ENCODE measurements at places on chromosomes 5 and 9.

DNA sequence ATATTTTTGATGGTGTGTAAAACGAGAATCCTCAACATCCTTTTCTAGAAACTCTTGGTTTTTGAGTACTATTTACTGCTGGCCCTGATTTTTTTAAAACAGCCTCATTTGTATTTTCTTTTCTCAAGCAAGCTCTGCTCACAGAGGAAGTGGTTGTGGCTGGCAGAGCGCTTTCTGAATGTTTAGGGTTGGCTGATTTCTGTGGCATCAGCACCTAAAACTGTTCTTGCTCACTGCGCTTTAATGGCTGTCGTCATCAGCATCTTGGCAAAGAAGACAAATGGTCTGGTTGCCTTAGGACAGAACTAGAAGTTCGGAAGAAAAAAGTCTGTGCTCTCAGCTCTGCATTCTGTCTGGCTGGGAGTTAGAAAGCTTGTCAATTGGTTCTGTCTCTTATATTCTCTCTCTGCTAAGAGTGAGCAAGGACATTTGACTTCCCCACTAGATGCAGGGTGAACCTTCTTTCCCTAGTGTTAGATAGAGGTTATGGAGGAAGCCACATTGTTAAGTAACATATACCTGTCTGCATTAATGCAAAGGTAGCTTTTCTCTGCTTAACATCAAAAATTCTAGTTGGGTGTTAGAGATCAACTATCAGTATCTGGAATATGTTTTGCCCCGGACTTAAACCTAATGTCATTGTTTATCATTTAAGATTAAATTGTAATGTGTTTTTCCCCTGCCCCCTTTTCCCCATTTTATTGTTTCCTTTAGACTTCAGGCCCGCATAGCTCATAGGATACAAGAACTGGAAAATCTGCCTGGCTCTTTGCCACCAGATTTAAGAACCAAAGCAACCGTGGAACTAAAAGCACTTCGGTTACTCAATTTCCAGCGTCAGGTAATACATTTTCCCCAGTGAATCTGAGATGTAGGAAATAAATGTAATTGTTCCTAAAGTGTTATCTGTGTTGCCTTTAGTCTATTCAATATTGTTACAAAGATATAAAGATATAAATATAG is 39.0 kb downstream of the SMARCA2 start:
- DNase-seq = peak; percentile 29

- DNase-seq = no peak
Measured at GRCh38 chr5:83507431-83507830, 35.9 kb downstream of the VCAN start.

DNA sequence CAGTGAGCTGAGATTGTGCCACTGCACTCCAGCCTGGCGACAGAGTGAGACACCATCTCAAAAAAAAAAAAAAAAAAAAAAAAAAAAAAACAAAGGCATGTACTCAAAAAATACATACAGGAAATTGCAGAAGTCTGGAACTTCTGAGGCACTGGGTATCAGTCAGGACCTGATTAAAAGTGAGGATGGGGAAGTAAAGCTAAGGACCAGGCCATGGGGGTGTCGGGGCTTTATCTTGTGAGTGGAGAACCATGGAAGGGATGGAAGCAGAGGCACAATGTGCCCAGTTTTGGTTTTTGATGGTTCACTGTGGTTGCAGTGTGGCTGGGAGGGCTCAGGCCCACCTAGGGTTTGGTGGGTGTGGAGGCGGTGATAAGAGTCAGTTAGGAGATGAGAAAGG is 212.7 kb upstream of the PIK3R1 start:
- no peak for DNase-seq

DNA sequence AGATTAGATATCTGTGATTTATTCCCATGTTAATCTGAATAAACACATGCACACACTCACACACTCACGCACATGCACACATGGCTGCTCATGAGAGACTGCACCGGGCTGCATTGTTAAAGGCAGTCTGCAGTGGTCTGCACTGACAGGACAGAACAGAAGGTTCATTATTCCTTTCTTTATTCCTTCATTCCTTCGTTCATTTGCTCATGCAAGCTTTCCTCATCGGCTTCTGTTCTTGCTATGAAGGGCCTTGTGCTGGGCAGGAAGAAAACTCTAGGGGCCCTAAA is 41.4 kb upstream of the FSTL4 start:
- no peak for DNase-seq

DNA sequence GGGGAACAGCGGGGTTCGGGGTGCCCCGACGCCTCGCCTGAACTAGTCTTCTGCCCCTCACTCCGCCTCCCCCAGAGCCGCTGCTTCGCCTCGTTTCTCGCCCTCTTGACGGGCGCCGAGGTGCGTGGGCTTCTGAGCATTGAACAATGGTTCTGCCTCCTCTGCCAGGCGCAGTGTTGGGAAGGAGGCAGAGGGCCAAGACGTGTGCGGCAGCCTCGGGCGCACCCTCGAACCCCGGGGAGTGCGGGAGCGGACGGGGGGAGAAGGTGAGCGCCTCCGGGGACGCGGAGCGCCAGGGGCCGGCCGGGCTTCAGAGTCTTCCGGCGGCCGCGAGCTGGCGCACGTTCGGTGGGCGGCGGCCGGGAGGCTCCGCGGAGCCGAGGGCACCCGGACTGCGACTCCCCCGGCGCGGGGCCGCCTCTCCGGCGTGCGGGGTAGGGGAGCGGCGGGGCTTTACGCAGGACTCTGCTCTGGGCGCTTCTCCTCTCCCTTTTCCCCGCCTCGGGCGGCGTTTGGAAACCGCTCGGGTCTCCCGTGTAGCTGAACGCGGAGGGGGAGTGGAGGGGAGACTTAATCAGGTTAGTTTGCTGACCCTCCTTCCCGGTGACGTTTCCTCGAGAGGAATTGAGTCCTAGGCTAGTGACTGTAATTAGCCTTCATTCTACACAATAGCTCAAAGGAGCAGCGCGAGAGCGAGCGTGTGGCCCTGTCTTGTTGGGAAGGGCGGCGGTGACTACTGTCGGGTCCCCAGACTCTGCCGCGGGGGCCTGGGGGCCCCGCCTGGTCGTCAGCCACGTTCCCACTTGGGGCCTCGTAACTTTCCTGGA is 1.1 kb downstream of the VLDLR start:
- no peak for DNase-seq

- DNase-seq = no peak
Measured at GRCh38 chr9:134676361-134676760, 34.8 kb downstream of the COL5A1 start.

DNA sequence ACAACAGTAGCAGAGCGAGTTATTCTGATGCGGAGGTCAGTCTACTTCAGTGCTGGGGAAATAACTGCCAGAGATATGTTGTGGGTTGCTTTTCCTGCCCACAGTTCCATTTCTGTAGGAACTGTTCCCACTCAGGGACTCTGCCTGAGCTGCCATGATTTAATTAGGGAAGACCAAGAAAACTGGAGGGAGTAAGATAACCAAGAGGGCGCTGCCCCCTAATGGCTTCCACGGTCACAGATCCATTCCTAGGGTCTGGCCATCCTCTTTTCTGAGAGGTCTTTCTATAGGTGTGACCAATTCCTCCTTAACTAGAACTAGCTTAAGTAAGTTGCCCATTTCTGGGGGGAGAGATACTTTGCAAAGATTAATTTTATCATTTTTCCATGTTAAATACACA is 125.9 kb downstream of the APBA1 start:
- no peak for DNase-seq

GRCh38 chr9:124436320-124436719 is 13.9 kb upstream of the ADGRD2 start:
- DNase-seq = no peak

- DNase-seq = no peak
Measured at GRCh38 chr9:88826181-88826580, 165.1 kb upstream of the S1PR3 start.

GRCh38 chr9:128161215-128161902 is 1.3 kb downstream of the BBLN start:
- no peak for DNase-seq

GRCh38 chr9:4967523-4967922 is 17.5 kb upstream of the JAK2 start:
- DNase-seq = no peak

GRCh38 chr9:98861781-98862504 is 54.5 kb downstream of the GALNT12 start:
- DNase-seq = no peak

GRCh38 chr5:147918899-147919298 is 12.6 kb upstream of the C5orf46 start:
- no peak for DNase-seq

DNA sequence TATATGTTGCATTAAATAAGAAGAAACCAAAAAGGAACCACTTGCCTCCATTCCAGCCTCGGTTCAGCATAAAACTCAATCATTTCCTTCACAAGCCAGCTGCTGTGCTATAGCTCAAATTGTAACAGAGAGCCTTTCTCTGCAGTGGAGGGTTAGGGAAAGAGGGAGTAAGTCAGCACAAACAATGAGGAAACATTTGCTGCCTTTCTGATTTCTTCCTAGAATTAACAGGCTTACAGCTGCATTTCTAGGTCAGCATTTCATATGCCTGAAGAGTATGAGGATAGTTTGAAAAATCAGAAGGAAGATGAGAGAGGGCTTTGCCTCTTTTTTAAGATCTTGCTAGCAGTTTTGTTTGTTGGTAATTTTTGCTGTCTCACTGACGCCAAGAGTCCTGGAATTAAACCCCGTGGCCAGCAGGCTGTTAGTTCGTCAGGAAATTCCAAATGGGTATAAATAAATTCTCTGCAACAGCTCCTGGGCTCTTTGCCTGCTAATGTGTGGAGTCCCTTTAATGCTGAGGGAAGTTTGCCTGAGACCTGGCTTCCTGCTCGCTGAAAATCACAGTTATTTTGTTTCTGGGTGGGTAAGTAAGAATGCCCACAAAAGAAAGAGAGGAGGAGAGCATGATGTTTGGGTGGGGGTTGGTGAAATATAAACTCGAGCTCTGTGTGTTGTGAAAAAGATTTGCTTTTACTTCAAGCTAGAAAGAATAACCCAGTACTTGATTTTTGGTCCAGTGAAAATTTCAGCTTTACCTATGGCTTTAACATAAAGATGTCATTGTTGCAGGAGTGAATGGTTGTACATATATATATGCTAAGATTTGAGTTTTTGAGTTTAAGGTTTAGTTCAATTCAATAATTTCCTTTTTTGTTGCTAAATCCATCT is 148.1 kb upstream of the DMRT1 start:
- no peak for DNase-seq

DNA sequence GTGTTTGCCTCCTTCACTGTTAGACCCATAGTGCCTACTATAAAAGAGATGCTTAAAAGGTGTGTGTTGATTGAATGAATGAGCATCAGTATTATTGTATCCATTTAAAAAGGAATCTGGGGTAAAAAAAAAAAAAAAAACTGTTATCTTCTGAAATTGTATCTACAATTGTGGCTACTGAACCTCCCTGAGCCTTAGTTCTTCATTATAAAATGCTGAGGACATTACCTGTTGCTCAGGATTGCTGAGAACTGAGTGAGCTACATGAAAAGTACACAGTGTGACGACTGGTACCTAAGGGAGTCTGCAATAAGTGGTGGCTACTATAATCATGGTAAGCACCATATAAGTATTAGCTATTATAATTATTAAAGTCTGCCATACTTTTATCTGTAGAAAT is 270.7 kb downstream of the NR3C1 start:
- DNase-seq = no peak

- no peak for DNase-seq
Measured at GRCh38 chr5:113217619-113218184, 217.1 kb downstream of the TSSK1B start.

DNA sequence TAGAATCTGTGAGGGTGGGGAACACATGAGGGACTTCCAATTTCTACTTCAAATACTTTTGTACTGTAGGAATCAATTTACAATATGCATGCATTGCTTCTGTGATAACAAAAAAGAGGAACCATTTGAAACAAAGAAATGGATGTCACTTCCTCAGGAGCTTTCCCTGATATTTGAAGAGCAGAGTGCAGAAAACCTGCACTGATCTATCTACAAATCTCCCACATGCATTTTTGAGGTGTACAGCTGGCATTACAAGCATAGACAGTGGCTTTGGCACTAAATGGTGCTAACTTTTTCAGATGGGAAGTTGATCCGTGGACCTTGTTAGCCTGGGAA is 27.7 kb downstream of the YIPF5 start:
- no peak for DNase-seq

DNA sequence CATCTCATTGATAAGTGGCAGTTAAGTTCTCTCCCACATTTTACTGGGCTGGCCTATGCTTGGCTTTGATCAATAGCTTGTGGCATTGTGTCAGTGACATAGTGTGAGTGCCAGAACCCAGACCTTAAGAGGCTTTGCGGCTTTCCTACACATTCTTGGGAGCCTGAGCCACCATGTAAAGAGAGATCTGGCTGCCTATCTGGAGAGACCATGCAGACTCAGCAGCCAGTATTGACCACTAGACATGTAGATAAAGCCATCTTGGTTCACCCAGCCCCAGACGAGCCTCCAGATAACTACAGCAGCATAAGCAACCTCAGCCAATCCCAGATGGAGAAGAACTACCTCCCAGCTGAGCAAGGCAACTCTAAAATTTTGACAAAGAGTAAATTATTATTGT is 28.6 kb downstream of the C9orf153 start:
- no peak for DNase-seq

DNA sequence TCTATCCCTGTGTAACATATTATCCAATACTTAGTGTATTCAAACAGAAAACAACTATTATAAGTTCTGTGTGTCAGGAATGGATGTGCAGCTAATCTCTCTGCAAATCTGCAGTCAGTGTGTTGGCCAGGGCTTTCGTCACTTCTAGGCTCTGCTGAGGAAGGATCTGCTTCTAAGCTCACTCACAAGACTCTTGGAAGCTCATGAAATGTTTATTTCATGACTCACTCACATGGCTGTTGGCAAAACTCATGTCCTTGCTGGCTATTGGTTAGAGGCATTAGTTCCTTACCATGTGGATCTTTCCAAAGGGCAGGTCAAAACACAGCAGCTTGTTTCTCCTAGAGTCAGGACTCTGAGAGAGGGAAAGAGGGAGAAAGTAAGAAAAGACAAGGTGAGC is 367.4 kb upstream of the SMARCA2 start:
- DNase-seq = no peak

- no peak for DNase-seq
Measured at GRCh38 chr9:115469841-115470240, 351.9 kb upstream of the TNC start.

GRCh38 chr9:70601000-70601951 is 186.8 kb upstream of the KLF9 start:
- DNase-seq = no peak

DNA sequence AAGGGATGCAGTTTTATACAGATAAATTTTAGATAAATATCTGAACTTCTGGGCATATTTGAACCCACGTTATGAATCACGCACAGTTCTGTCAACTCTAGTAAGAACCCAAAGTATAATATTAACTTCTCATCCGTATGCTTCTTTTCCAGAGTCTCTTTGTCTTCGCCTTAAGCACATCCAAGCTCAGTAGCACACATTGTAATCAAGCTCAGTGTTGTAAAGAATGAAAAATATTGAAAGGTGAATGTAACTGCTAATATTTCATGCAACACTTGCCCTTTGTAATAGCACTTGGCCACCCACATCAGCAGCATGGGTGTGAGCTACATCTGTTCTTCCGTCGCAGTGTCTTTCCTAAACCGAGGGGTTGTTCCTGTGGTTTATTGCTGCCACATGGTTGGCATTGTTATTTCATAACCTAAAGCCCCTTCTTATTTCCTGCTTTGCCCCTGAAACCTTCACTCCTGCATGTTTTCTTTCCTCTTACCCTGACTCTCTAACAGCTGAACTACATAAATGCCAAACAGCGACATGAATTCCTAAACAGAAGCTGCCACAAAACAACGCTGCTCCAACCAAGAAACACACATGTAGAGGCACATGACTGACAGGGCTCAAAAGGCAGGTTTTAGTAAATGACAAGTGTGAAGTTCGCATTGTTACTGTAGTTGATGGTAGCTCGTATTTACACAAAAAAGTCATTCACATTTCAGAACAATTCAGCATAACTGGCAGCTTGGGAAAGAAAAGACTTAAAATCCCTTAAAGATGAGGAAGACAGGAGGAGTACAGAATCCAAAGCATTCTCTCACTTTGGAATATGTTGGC is 190.1 kb upstream of the MEF2C start:
- DNase-seq = no peak

Measured in stimulated activated CD8-positive, alpha-beta memory T cell treated with anti-CD3 and anti-CD28 coated beads, Interleukin-2, amount 100 ng/mL, for 1 hour (primary cell).